Esophagus squamous epithelium (tissue), 5 donors: ENCODE measurements at places on chromosomes 2 and 18. TPM values are rescaled to one million over a fixed set of nuclear protein-coding genes. Genes with fewer than 3 reads are reported as not detected.

Gene KCNG2
- not detected for total RNA-seq

DNA sequence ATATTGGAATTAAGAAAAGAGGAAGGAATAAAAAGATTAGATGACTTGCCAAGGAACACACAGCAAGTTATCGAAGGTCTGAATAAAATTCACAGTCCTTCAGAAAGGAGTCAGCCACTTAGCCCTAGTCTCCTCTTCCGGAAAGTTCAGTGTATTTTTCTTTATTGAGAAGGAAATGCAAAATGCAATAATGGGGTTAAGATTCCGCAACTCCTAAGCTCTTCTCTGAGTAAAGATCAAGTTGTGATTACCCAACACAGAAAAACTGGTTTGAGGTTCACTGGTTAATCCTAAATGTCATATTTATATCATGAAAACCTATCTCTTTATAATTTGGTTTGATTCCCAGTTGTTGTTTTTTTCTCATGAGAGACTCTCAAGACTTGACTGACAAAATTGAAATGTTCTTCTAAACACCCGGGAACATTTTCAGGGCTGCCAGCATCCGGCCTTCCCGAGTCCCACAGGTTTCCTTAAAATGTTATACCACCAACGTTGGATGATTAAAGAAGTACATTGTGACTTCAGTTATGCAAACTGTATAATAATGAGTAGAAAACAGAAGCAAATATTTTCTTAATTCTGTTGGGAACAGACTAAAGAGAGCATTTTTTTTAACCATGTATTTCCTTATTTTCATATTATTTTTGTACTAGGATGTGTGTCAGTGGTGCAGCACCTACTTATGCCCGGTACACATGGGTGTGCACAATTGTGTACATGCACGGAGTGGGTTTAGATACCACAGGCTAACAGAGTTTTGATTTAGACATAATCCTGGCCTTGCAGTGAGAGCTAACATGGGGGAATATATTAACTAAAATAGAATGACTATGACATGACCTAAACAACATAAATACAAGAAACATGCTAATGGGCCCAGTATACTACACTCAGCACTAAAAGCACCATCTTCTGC is 100.2 kb downstream of the STK39 start:
- no peak overlapping the region for H3K27ac ChIP-seq
- no peaks in the 10 kb centered on the region for H3K36me3 ChIP-seq
- peaks cover 12% of the 10 kb centered on the region for H3K4me1 ChIP-seq
- H3K4me3 ChIP-seq, result no peak overlapping the region
- no peak for DNase-seq
- H3K27me3 ChIP-seq, result no peaks in the 10 kb centered on the region

GRCh38 chr18:55141318-55141717 is 182.1 kb upstream of the CCDC68 start:
- no peak overlapping the region for H3K4me3 ChIP-seq
- no peaks in the 10 kb centered on the region for H3K27me3 ChIP-seq
- no peak overlapping the region for H3K27ac ChIP-seq
- no peak for DNase-seq
- H3K4me1 ChIP-seq, result no peaks in the 10 kb centered on the region

GRCh38 chr2:99852376-99852934 is 289.9 kb downstream of the AFF3 start:
- DNase-seq, result no peak
- H3K27me3 ChIP-seq, result no peaks in the 10 kb centered on the region
- H3K4me3 ChIP-seq, result no peak overlapping the region
- no peaks in the 10 kb centered on the region for H3K36me3 ChIP-seq

DNA sequence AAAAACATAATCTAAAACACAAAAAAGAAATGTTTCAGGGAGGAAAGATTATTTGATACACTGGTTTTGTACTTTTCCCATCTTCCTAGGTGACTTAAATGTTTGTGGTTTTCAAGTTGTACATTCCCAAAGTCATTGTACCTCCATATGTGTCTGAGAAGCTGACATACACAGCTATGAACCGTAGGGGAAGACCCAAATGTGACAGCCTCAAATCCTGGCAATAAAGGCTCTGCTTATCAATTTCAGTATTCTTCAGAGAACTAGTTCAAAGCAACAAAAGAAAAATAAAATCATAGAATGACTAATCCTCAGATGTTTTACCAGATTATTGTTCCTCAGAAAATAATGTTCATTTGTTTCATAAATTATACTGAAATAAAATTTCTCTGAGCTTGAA is 2.5 kb downstream of the DYNC2LI1 start:
- no peak overlapping the region for H3K27ac ChIP-seq
- no peaks in the 10 kb centered on the region for H3K27me3 ChIP-seq
- no peaks in the 10 kb centered on the region for H3K4me1 ChIP-seq
- DNase-seq, result no peak
- no peak overlapping the region for H3K4me3 ChIP-seq

- no peaks in the 10 kb centered on the region for H3K27me3 ChIP-seq
- DNase-seq, result no peak
- no peak overlapping the region for H3K27ac ChIP-seq
- no peaks in the 10 kb centered on the region for H3K4me1 ChIP-seq
- peaks cover 37% of the 10 kb centered on the region for H3K36me3 ChIP-seq
- H3K4me3 ChIP-seq, result no peak overlapping the region
Measured at GRCh38 chr2:196315388-196316049, 144.1 kb upstream of the STK17B start.
